Activated CD4-positive, alpha-beta T cell treated with anti-CD3 and anti-CD28 coated beads for 36 hours (primary cell): ENCODE measurements at places on chromosomes 5 and 9. TPM values are rescaled to one million over a fixed set of nuclear protein-coding genes. Genes with fewer than 3 reads are reported as not detected.

Gene FIBCD1
- not detected for total RNA-seq

Gene PFN3
- total RNA-seq, result not detected

Gene PCDHA9
- total RNA-seq, result not detected

Gene LCN6
- not detected for total RNA-seq

Gene UBE2QL1
- total RNA-seq, result not detected

Gene SLC36A3
- total RNA-seq, result not detected

Gene SPOCK1
- total RNA-seq, result not detected

Gene CD74
- total RNA-seq, result 290 TPM

Gene IFNA13
- not detected for total RNA-seq

Gene GRK6
- 141 TPM for total RNA-seq

Gene PTGS1
- not detected for total RNA-seq

Gene ASTN2
- total RNA-seq, result 4.2 TPM

Gene OTP
- not detected for total RNA-seq

Gene IL9
- 47.9 TPM for total RNA-seq

Gene INSYN2B
- total RNA-seq, result not detected

Gene SLC46A2
- total RNA-seq, result not detected

Gene CATSPER3
- total RNA-seq, result 0.69 TPM

Gene SPATA31A3
- total RNA-seq, result not detected

Gene CACNA1B
- total RNA-seq, result 0.07 TPM

Gene ACSL6
- 3.3 TPM for total RNA-seq

Gene WNT8A
- total RNA-seq, result not detected

Gene SLIT3
- 5.4 TPM for total RNA-seq

Gene CCDC183
- total RNA-seq, result 0.47 TPM

Gene CDKN2B
- total RNA-seq, result not detected

Gene NDST1
- total RNA-seq, result 5.1 TPM

Gene ARL10
- total RNA-seq, result 15.6 TPM
